ENCODE measurements at places on chromosomes 2 and 18.

DNA sequence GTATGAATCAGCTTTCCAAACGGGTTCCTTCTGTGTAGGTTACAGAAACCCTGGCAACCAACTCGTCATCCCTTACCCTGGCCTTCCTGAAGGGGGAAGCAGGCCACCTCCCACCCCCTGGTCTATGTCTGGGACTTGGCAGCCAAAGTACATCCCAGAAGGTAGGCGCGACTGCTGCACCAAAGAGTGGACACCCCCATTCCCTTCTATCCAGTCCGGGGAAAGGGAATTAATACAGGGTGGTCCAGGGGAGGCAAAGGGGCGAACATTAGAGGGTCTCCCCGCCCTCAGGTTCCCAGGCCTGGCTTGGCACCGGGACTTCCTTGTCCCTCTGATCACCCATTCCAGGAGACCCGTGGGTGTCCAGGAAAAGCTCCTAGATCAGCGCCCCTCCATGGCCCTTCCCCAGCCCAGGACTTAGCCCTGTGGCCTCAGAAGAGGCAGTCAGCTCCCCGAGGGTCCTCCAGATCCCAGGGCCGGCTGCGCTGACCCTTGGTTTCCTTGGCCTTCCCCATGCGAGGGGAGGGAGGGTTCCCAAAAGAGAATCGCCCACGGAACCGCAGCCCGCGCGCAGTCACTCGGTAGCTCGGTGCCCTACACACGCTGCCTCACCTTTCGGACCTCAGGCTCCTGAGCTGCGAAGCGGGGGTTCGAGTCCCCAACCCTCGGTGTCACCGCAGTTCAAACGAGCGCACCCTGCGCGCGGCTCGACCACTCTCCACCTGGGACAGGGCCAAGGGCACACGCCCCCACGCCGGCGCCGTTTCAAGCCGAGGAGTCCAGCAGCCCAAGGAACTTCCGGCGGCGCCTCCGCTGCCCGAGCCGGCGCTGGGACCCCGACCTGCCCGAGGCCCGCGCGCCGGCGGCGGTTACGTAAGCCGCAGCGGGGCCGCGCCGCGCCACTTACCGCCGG lies at the start of gene PER2:
TSS of gene PER2 (minus strand) at position 874 of the 913 bp plus-strand sequence. CDS start 10,674 bp downstream, outside the sequence.
- peak; percentile 91 for DNase-seq

DNA sequence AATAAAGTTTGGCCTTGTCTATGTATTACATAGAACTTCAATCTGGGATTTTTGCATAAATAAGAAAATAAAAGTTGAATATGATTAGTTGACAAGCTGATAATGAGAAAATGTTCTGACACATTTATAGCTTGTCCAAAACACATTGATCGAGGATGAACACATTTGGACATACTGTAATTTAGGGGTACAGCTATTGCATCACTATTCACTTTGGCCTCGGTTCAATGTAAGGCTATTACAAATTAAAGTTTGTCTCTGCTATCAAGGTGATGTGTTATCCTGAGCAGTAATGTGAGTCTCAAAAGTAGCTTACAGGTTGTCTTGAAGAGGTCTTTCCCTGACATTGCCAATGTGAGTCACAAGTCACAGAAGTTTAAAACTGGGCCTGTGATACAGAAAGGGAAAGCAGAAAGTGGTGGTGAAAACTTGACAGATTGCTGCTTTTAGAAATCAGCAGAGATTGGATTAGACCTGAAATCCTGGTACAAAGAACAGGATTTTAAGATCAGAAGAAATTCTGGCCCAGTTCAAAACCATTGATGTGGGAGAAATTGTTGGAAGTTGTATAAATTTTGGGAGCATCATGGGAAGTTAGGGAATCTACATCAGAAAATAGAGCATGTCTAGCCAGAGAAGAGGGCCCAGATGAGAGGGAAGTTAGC lies 674.1 kb downstream of the NYAP2 start:
- DNase-seq: no peak

DNA sequence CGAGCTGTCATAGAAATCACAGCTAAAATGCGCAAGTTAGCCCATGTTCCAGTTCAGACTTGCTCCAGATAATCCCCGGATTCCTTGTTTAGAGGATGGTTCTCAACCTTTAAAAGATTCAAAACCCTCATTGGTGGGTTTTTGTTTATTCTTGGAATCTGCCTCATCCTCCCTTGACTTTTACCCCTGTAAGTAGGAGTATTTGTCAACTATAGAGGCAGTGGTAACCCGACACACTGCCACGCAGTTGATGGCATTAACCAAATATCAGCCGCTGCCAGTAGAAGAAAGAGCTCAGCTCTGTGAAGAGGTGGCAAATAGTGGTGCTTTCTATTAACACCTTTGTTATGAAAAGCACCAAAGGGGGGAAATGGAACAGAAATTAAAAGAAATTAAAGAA lies 40.4 kb upstream of the SELENOI start:
- DNase-seq: no peak

DNA sequence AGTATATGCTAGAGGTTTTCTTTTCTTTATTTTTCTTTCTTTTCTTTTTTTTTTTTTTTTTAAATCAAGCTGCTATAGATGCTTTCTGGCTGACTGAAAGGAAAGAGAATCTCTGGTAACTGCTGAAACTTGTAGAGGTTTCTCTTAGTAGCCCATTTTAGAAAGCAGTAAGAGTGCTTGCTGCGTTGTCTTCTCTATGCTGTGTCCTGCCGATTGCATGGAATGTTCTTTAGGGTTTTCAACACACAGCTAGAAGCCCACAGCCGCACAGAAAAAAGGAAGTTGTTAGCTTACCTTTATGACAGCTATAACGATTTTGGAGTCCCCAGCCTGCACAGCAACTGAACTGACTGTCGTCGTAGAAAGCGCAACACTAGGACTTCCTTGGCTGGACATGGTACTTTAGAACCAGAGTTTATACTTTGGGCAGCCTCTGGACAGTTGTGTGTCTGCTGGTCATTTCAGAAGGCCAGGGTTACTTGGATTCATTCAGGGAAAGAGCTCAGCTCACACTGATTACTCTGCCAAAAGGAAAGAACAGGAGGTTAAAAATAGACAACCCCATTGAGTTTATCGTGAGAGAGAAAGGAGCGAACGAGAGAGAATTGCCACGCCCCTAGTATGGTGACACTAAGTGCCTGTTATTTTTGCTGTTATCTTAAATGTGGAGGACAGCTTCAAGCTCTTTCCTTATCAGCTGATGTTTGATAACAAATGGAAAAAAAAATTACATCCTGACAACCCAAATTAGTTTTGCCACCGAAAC lies at the start of gene CCDC141:
TSS of gene CCDC141 (minus strand) at position 592 of the 766 bp plus-strand sequence. CDS start at position 396, 196 bp downstream.
- no peak for DNase-seq

DNA sequence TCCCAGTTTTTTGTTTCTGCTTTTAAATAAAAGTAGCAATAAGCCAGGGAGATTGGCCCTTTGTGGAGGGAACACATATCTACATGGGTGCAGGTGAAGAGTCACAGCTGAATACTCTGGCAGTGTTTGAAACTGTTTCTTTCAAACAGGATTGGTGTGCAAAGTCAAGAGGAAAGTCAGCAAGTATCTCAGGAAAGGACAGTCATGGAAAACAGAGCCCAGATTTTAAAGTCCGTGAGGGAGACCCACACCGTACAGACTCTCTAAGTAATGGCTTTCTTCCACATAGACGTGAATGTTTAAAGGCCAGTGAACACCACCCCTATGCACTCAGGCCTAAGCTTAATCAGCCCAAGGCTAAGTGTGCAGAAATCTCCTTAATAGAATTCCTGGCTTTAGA lies 95.3 kb downstream of the GFPT1 start:
- DNase-seq: no peak

- DNase-seq: no peak
These were observed 29.7 kb downstream of the XDH start for GRCh38 chr2:31384771-31385276.

Measured in left lung (tissue), 14 donors.